Mesendoderm (in vitro differentiated cells): ENCODE measurements at places on chromosomes 13 and 19.
A peak's percentile ranks its signal among the peaks of the same experiment; 100 is the strongest.

- no peak for DNase-seq
Observed at GRCh38 chr13:102487330-102487729, 85.5 kb upstream of the FGF14 start.

DNA sequence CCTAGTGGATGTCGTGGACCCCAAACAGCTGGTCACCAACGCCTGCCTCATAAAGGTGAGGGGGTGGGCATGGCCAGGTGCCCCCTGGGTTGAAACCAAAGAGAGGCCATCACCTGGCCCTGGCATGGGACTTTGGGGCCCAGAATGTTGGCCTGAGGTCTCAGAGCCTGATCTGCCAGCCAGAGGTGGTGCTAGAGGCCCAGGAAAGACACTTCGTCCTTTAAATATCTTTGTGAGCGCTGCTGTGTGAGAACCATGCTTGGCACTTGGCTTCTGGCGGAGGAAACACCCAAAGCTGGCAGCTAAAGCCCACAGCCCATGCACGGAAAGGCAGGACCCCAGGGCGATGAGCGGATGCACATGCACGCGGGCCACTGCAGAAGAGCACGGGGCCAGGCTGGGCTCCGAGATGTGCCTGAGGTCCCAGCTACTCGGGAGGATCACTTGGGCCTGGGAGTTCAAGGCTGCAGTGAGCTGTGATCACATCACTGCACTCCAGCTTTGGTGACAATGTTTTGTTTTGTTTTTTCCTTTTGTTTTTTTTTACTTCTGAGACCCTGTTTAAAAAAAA is 4.3 kb upstream of the ADM5 start:
- no peak for DNase-seq

DNA sequence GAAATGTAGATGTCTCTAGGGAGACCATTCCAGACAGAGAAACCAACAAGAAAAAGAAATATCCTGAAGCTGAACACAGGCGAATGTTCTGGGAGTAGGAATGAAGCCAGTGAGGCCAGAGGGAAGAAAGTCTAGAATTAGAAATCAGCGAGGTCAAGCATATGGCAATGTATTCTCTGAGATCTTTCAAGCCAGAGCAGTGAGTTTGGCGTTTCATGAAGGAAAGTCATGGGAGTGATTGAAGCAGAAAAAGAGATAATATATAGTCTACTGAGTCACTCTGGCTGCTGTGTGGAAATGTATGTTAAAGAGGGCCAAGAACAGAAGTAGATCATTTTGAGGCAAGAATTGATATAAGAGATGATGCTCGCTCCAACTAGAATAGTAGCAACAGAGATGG is 576.0 kb downstream of the PCDH17 start:
- no peak for DNase-seq

DNA sequence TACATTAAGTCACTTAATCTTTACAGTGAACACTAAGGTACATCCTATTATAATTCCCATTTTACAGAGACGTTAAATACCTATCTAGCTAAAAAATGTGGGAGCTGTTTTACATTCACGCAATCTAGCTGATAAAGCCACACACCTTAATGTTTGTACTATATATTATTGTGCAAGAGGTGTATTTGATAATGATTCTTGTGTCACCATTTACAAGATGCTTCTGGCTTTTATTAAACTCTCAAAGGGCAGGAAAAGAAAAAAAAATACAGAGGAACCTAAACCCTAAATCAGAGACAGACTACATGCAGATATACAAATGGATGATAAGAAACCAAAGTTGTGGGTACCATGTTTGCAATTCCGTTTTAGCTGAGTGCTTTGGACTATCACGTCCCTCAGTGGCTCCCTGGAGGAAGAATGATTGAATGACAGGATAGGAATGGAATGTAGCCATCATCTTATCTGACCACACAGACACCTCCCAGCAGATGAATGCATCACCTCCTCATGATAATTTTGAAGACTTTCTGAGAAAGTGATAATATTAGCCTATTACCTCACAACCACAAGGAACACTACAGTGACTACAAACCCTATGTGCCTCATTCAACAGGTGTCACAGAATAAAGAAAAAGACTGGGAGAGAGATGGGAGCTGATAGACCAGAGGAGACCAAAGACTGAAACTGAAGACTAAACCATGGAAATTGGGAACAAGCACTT is 230.5 kb upstream of the SERP2 start:
- DNase-seq, result peak; percentile 86

DNA sequence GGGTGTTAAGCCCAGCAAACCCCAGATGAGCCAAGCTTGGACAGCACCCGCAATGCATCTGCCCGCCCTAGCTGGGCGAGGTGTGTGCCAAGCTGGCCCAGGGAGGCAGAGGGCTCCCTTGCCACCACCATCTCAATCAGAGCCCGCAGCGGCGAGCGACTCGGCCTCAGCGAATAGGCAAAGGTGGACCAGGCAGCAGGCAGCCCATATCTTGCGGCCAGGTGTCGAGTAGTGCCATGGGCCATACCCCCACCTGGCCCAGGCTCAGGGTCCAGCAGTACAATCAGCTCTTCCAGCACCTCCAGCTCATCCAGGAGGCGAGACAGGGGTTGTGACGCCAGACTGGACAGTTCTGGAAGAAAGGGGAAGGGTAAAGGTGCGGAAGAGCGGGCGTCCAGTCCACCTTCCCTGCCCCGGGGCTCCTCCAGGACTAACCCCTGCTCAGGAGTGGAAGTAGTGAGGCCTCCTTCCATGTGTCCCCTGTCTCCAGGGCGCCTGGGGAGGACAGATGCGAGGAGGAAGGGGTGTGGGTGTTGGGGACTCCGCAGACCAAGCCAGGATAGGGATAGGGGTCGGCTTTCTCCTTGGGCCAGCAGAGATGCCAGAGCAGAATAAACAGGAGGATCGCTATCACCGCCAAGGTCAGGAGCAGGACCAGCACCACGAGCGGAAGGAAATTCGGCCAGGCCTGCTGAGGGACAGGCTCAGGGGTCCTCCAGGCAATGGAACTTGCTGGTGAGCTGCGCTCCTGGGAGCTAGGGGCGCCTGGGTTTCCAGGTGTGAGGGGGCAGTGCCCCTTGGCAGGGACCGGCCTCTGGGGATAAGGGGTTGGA is 2.8 kb downstream of the IGFLR1 start:
- no peak for DNase-seq

DNA sequence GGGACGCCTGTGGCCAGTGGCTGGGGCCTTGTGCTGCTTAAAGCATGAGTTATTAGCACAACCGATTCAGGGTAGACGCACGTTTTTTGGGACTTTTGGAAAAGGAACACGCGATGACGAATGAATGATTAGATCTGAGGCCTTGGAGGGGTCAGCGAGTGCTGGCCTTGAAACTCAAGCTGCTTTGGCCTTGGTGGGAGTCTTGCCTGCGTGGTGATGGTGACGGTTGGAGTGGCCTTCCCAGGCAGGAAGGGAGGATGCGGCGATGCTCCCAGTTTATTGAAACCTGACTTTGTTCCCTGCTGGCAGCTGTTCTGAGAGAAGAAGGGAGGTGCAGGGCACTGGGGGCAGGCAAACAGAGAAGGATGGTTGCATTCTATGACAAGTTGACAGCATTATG is 63.1 kb upstream of the RNF113B start:
- DNase-seq, result no peak

- DNase-seq, result no peak
Observed at GRCh38 chr19:4185413-4186086, 3.1 kb downstream of the ANKRD24 start.

GRCh38 chr19:33486936-33487811 is 34.4 kb downstream of the PEPD start:
- no peak for DNase-seq

GRCh38 chr13:76942363-76942762 is 5.9 kb upstream of the ACOD1 start:
- no peak for DNase-seq

DNA sequence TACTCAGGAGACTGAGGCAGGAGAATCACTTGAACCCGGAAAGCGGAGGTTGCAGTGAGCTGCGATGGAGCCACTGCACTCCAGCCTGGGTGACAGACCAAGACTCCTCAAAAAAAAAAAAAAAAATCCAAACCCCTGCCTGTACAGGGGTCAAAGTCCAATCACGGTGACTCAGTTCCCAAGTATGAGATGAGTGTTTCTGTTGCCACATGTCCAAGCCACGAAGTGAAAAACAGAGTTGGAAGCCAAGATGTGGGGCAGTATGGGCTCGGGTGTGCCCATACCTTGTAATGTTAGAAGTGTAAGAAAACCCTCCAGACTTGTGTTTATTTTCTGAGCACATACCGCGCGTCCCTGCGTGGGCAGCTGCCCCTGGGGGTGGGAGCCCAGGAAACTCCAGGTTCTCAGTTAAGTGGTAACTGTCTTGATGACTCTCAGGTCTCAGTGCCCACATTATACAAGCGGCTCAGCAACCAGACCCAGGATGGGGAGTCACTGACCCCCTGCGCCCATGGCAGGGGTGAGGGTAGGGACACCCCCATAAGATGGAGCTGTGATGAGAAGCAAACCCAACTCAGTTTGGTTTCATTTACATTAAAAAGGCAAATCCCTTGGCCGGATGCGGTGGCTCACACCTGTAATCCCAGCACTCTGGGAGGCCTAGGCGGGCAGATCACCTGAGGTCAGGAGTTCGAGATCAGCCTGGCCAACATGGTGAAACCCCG is 1.2 kb upstream of the GPX4 start:
- DNase-seq, result peak; percentile 47

- peak; percentile 75 for DNase-seq
Observed at GRCh38 chr19:43699506-43700394, 16.1 kb upstream of the IRGC start.

DNA sequence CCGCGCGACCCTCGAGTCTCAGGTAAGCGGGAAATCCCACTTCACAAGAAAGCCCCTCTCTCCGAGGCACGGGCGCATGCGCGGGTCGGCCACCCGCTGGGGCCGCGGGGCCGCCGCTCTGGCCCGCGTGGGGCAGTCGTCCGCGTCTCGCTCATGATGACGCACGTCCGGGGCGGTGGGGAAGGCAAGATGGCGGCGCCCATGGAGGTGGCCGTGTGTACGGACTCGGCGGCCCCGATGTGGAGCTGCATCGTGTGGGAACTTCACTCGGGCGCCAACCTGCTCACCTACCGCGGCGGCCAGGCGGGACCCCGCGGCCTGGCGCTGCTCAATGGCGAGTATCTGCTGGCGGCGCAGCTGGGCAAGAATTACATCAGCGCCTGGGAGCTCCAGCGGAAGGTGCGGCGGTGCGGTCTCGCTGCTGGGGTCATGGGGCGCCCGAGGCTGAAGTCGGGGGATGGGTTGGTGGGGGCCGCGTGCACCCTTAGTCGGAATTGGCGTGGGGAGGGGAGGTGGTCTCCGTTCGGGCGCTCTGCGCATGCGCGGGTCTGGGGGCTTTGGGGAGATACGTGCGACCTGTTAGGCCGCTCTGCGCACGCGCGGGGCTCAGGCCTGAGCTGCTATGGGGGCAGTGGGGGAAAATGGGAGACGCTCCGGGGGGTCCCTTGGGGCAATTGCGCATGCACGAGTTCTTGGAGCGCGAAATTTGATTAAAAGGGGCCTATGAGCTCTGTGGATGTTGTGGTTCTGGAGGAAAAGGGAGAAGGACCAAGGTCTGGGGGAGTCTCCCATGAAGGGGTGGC is at the start of gene WDR18:
Gene WDR18 (plus strand): TSS at position 181 of the 803 bp plus-strand sequence. CDS start 9 bp downstream, at position 190.
- peak; percentile 92 for DNase-seq

DNA sequence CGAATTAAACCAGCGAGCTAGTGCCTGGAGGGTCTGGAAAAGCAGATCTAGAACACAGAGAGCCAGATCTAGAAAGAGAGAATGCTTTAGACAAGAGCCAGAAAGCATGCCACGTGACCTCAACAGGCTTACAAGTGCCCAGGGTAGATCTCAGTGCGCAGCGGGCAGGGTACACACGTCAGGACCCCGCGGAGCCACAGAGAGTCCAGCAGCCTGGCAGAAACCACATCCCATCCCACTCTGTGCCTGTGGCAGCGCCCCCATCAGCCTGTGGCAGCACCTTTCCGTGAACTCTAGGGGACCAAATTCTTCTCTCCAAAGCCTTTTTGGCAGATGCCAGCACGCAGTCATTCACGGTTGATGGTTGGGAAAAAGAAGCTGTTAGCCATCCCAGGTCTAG is 5.9 kb downstream of the ARHGEF1 start:
- no peak for DNase-seq

DNA sequence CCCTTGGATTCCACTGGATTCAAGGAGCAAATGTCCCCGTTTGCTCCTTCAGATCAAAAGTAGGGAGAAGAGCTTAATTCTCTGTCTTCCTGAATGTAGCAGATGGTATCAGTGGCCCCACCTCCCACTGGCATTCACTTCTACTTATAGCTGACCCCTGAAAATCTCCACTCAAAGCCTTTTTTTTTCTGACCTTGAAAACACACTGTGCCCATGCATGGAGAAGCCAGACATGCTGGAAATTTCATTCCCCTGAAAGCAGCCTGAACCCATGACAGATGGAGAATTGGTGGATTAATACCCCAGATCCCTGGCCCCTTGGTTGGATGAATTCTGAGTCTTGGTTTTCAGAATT is 76.6 kb upstream of the UBAC2 start:
- DNase-seq, result no peak

- DNase-seq, result no peak
Observed at GRCh38 chr19:14433554-14434501, 722 bp downstream of the PKN1 start.

DNA sequence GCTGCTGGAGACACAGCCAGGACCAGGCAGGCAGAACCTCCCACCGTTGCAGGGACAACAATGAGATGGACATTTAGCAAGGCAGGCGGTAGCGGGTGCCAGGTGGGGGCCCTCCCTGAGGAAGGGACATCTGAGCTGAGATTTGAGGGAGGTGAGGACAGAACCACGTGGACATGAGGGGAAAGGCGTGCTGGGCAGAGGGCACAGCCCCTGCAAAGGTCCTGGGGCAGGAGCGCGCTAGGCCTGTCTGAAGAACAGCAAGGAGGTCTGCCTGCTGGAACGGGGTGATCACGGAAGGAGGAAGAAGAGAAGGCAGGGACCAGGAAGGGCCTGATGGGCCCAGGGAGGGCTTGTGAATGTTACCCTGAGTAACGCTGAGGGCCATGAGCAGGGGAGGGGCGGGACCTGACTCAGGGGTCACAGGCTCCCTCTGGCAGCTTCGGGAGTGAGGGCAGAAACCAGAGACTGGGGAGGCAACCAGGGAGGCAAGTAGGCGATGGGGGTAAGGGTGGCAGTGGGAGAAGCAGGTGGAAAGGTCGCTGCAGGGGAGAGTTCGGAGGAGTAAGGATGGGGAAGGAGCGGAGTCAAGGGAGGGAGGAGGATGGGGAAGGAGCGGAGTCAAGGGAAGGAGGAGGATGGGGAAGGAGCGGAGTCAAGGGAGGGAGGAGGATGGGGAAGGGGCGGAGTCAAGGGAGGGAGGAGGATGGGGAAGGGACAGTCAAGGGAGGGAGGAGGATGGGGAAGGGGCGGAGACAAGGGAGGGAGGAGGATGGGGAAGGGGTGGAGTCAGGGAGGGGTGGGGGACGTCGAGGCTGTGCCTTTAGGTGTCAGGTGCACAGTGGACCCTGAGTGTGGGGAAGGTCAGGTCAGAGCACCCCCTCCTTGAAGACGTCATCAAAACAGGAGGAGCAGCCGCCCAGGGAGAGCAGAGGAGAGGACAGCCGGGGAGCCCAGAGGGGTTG is 15.7 kb upstream of the B3GNT3 start:
- DNase-seq, result peak; percentile 95
